Left lung (tissue), 14 donors: ENCODE measurements at places on chromosomes 7 and 10. TPM values are rescaled to one million over a fixed set of nuclear protein-coding genes. Genes with fewer than 3 reads are reported as not detected.

Gene TSPAN12
- 40.6 TPM for polyA plus RNA-seq

Gene KIF11
- polyA plus RNA-seq, result 25.4 TPM

Gene CALHM3
- polyA plus RNA-seq, result not detected

Gene TMEM178B
- 3.3 TPM for polyA plus RNA-seq

Gene HGF
- 27.1 TPM for polyA plus RNA-seq

Gene HECW1
- polyA plus RNA-seq, result 5.1 TPM

Gene FAM237B
- polyA plus RNA-seq, result 0.21 TPM

Gene PLXDC2
- polyA plus RNA-seq, result 86.7 TPM

Gene ATP6V0A4
- 1.8 TPM for polyA plus RNA-seq

Gene JCAD
- 77.8 TPM for polyA plus RNA-seq

Gene THAP5
- polyA plus RNA-seq, result 34.4 TPM

Gene SORCS1
- 0.20 TPM for polyA plus RNA-seq

Gene STOX1
- 4.0 TPM for polyA plus RNA-seq

Gene STAM
- polyA plus RNA-seq, result 39.8 TPM

Gene LIPM
- 0.14 TPM for polyA plus RNA-seq

Gene GNAT3
- not detected for polyA plus RNA-seq

Gene ASCC1
- 36.4 TPM for polyA plus RNA-seq

Gene KDM7A
- polyA plus RNA-seq, result 15.7 TPM

Gene IKZF5
- 25.5 TPM for polyA plus RNA-seq

Gene CDK13
- polyA plus RNA-seq, result 73.1 TPM

Gene CTAGE15
- polyA plus RNA-seq, result 0.50 TPM

Gene DDX50
- polyA plus RNA-seq, result 56.6 TPM

Gene ZNF789
- polyA plus RNA-seq, result 53.4 TPM

Gene SLC13A4
- polyA plus RNA-seq, result 7.7 TPM

Gene BICC1
- polyA plus RNA-seq, result 34.1 TPM

Gene GPR15LG
- not detected for polyA plus RNA-seq

Gene SH2D4B
- polyA plus RNA-seq, result 0.19 TPM

Gene AOAH
- polyA plus RNA-seq, result 6.0 TPM

Gene H2BK1
- polyA plus RNA-seq, result not detected

Gene UNC5B
- polyA plus RNA-seq, result 18.9 TPM

Gene STEAP2
- polyA plus RNA-seq, result 7.2 TPM

Gene LRRC17
- polyA plus RNA-seq, result 252 TPM

Gene SPDYE16
- polyA plus RNA-seq, result 5.5 TPM

Gene UCMA
- polyA plus RNA-seq, result 0.25 TPM
